ENCODE measurements at places on chromosomes 2 and 18. TPM values are rescaled to one million over a fixed set of nuclear protein-coding genes. Genes with fewer than 3 reads are reported as not detected.

AKAIN1 gene
- polyA plus RNA-seq = not detected

REG3A gene
- polyA plus RNA-seq = 0.36 TPM

CNOT11 gene
- polyA plus RNA-seq = 17.2 TPM

TRIM54 gene
- polyA plus RNA-seq = 0.03 TPM

RGPD3 gene
- polyA plus RNA-seq = 0.15 TPM

AMER3 gene
- polyA plus RNA-seq = 0.11 TPM

KLHL30 gene
- 2.5 TPM for polyA plus RNA-seq

ALK gene
- polyA plus RNA-seq = 0.02 TPM

TTN gene
- polyA plus RNA-seq = 1.9 TPM

SCN1A gene
- polyA plus RNA-seq = under 0.01 TPM

SERPINB12 gene
- not detected for polyA plus RNA-seq

DNAJC5G gene
- not detected for polyA plus RNA-seq

FOXD4L1 gene
- 0.11 TPM for polyA plus RNA-seq

LPIN2 gene
- 13.6 TPM for polyA plus RNA-seq

VWA3B gene
- 0.29 TPM for polyA plus RNA-seq

TRABD2A gene
- polyA plus RNA-seq = 0.78 TPM

FN1 gene
- polyA plus RNA-seq = 76.8 TPM

SCYGR3 gene
- polyA plus RNA-seq = not detected

MLPH gene
- polyA plus RNA-seq = 9.5 TPM

COBLL1 gene
- 27.1 TPM for polyA plus RNA-seq

M1AP gene
- polyA plus RNA-seq = 0.48 TPM

SFTPB gene
- polyA plus RNA-seq = not detected

C2orf72 gene
- 1.3 TPM for polyA plus RNA-seq

Data from adipose tissue (tissue), 3 donors.